Right renal pelvis (tissue), 4 donors: ENCODE measurements at places on chromosomes 4 and X. TPM values are rescaled to one million over a fixed set of nuclear protein-coding genes. Genes with fewer than 3 reads are reported as not detected.

DNA sequence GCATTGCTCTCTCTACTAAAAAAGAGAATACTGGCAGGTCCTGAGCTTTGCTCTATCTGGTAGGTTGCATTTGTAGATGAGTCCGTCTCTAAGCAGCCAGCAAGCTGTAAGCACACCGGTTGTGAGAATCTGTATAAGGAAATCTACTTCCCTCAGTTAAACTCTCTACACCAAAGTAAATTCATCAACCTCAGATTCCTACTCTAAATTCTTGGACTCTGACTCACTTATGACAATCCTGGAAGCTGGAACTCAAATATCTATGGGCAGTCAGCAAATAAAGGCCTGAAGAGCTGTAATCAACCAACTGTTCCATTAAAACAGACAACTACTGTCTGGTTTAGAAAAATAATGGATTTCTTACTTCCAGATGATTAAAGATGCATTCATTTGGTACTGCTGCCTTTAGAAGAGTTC lies 37.9 kb downstream of the FAT1 start:
- DNase-seq: no peak

DNA sequence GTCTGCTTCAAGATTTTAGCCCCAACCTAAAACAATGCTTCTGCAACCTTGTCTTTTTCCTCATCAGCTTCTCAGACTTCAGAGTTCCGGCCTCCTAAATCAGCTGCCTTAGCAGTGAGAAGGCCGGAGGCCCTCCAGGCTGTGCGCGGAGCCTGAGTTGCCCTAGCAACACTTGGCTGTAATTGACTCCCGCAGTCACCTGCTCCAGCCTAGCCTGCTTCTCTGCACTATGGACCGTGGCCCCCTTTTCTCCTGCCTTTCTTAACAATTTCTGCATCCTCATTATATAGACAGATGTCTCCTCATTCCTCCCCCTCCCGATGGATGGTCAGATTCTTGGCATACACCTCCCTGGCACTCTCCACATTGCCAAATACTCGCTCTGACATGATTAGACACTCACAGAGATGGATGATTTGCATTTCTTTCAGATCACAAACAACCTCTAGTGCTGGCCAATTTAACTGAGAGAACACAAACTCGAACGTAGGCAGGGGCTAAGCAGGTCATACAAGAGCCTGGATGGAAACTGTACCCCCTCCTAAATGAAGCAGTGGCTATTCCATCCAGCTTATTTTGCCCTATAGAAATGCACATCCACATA lies 9.5 kb upstream of the HUWE1 start:
- no peak for DNase-seq

DNA sequence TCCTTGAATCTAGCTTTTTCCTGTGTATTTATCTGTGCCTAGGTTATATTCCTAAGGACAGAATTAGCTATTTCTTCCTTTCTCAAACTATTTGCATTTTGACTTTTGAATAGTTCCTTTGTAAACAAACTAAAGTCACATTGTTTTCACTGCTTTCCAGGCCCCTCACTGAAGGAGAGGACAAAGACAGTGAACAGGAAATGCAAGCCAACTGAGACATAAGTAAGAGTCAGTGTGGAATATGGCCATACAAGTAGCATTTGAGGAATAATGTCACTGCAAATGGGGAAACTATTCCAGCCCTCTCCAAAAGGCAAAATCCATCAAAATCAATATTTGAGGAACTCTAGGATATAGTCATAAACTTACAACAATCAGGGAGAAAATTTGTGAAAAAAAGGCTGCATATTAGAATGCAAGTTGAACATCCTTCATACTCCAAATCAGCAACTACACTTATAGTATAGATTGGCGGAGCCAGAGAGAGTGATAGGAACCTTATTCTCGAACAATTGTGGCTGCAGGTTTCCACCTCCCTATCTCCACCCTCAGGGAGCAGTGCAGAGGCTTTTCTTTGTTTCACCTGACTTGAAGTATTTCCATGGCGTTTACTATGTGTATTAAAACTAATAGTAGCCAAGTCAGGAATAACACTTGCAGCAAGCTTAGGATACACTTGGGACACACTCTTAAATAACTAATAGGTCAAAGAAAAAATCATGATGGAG lies 1110.4 kb upstream of the ADGRL3 start:
- DNase-seq: no peak

GRCh38 chrX:40444798-40445496 lies 135.8 kb upstream of the ATP6AP2 start:
- DNase-seq: no peak

DNA sequence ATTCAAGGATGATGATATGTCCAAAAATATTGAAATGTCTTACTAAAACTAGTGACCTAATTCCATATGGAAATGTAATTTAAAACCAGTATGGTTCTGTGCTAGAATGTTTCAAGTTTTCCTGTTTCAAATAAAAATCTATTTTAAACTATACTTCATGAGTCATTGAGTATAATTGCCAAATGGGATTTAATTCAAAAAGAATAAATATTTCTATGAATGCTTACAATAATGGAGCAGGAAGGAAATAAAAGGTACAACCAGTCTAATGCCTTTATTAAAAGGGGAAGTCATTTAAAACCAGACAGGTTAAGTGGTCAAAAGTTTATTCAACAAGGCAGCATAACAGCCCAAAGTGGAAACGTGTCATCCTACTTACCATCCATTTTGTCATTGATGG lies 2347.1 kb downstream of the PCDH7 start:
- no peak for DNase-seq

DNA sequence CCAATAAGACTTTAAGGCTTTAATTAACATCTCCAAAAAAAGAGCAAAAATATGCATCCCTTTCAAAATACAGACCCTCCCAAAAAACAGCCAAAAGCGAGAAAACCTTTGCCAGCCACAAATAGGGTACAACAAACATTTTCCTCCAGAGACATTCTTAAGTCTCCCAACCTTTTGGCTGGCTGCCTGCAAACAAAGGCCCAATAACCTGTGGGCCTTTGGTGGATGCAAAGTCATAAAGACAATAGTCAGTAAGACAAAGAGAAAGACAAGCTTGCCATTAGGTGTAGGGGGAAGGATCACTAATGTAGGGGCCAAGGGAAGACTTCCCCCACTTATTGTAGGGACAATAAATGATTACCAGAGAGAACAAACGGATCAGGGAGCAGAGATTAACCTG lies 215.5 kb upstream of the ZFP42 start:
- DNase-seq: no peak

DNA sequence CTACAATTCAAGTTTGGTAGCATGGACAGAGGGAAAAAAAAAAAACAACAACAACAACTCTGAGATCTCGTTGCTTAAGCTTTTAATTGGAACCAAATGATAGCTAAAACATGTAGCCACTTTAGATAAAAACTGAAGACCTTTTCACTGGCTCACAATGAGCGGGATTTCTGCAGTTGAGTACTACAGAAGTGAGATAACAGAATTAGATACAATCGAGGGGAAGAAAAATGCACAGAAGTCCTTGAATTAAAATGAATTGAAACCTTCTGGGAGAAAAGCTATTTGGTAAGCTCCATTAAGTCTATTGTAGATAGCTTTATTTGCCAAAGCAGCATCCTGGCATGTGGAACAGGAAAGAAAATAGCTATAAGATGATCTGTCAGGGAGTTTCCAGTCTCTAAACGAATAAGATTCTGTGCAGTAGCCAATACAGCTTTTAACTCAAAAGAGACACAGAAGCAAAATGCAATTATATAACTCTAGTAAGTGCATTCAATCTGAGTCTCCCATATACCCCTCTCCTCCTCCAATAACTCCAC lies 248.5 kb downstream of the ENOX2 start:
- DNase-seq: no peak

DNA sequence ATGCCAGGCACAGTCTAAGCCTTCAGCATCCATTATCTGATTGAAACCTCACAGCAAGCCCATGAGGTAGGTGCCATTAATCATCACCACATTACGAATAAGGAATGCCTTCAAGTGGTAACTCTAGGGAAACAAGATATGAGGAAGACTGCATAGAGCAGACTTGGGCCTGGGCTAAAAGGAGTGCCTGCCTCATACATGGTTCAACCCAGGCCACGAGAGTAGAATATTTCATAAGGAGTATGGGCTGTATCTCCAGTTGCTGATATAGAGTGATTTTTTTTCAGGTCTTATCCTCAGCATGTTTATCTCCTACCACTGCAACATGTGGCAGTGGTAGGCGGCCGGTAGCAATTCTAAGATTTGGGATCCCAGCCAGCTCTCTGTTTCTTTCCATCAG lies 51.7 kb downstream of the ATP11C start:
- no peak for DNase-seq

DNA sequence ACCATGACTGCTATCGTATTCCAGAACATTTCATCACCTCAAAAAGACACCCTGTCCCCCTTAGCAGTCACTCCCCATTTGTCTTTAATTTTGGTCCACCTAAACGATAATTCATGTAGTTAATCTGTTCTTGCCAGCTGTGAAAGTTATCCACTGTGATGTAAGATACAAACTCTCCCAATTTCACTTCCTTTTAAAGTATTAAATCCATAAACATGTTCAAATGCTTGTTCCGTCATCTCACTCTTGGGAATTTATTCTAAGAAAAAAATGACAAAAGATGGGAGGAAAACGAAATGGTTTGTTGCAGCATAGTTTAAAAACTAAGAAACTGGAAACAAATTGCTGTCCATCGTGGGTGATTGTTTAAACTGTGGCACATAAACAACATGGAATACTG lies 53.7 kb upstream of the IRF2 start:
- DNase-seq: no peak

DNA sequence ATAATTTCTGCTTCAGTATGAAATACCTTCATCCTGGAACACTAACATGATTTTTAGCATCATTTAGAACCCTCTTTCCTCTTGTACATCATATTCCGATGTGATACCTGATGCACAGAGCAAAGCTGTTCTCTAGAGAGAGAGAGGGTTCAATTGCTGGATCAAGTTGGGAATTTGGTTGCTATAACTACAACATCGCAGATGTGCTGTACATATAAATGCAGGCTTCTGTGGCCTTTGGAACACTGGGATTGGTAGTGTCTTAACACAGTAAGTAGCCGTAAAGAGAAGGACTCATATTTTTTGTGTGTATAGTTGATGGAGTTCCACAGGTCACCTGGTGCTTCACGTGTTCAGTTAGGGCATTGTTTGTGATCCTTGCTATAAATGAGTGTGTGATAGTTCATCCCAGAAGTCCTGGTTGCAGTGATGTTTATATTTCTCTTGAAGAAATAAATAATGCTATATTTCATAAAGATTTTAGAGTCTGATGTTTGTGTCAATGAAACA lies 119.2 kb downstream of the RAPGEF2 start:
- DNase-seq: no peak

- no peak for DNase-seq
Measured at GRCh38 chr4:159150396-159150795, 47.5 kb downstream of the RAPGEF2 start.

DNA sequence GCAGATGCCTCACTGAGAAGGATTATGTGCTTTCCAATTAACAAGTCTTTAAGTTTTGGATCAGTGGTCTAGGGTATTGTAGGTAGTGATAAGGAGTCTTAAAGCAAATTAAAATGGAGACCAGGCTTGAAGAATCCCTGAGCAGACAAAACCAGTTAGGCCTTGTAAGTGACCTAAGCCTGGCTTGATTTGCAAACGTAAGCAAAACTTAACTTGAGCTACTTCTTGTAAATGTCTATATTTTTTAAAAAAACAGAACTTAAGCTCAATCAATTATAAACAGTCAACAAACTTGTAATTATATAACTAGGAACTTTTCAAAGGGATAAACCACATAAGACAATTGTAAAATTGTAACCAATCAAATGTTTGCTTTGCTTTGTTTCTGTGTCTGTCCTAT lies 72.7 kb upstream of the NALF2 start:
- DNase-seq: no peak

GRCh38 chrX:100368167-100368566 lies 41.9 kb downstream of the PCDH19 start:
- DNase-seq: no peak

- peak; percentile 7 for DNase-seq
Measured at GRCh38 chr4:27861381-27861787, 1000.7 kb downstream of the STIM2 start.

DNA sequence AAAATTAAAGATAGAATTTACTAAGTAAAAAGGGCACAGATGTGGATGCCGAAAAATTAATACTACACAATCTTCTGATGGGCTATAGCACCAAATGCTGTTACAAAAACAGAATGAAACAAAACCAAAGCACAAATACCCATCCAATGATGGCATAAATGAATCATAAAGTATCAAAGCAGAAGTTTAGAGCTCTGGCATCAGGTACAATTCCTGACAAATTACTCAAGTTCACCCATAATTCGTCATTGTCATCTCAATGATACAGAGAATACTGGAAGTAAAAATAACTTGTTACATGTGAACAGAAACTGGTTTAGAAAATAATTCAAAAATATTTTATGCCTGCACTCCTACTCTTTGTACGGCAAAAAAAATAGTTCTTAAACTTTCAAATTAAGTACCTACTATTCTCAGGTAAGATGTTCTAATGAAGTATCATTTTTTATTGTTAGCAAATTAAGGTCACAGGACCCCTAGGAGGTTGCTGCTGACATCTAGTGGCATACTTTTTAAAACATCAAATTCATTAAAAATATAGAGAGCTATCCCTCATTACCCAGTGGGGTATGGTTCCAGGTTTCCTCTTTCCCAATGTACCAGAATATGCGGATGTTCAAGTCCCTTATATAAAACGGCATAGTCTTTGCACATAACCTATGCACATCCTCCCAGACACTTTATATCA lies 126.1 kb downstream of the INPP4B start:
- DNase-seq: no peak

- DNase-seq: no peak
Measured at GRCh38 chr4:145635630-145636029, 16.4 kb downstream of the MMAA start.

- no peak for DNase-seq
Measured at GRCh38 chr4:2923141-2923551, 40.1 kb downstream of the NOP14 start.

GRCh38 chr4:160495356-160495755 lies 1392.5 kb downstream of the RAPGEF2 start:
- no peak for DNase-seq

GRCh38 chrX:19790829-19791228 lies 96.6 kb downstream of the SH3KBP1 start:
- DNase-seq: no peak

PRR32 gene
- not detected for polyA plus RNA-seq

MEPE gene
- not detected for polyA plus RNA-seq

PF4V1 gene
- 1.1 TPM for polyA plus RNA-seq

ACOX3 gene
- 15.4 TPM for polyA plus RNA-seq

HERC5 gene
- 4.9 TPM for polyA plus RNA-seq

H2BW2 gene
- polyA plus RNA-seq: 0.97 TPM

BEX2 gene
- polyA plus RNA-seq: 86.3 TPM

HTN1 gene
- not detected for polyA plus RNA-seq

DUSP9 gene
- 74.3 TPM for polyA plus RNA-seq

IL13RA1 gene
- 61.0 TPM for polyA plus RNA-seq

SMIM31 gene
- 0.18 TPM for polyA plus RNA-seq

ANOS1 gene
- 9.7 TPM for polyA plus RNA-seq

RADX gene
- 6.2 TPM for polyA plus RNA-seq

GPR143 gene
- 13.1 TPM for polyA plus RNA-seq

RHOXF2 gene
- polyA plus RNA-seq: not detected

FDCSP gene
- 0.49 TPM for polyA plus RNA-seq
